NCI-H526 treated with DMSO at 0.1 percent for 48 hours (cell line): ENCODE measurements at places on chromosomes 1 and 21.

- no peak for DNase-seq
Observed at GRCh38 chr1:236753516-236753915, 41.6 kb upstream of the MTR start.

DNA sequence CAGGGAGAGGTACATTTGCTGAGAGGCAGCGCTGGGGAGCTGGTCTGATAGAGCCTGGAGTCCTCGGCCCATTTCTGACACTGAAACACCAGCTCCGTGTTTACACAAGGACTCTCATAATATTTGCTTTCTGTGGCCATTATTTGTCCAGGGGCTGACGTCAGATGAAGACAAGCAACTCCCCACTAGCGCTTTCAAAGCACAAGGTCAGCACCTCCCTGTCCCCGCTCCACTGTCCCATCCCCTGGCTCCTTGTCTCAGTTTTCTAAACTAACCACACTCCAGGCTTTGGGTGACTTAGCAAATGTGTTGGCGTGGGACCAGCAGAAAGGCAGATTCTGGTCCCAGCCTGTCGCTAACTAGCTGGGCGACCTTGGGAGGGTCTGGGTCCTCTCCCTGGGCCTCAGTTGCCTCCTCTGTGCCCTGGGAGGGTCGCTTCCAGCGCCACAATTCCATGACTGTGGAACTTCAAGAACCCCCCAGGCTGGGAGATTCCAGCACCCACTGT, 37.4 kb upstream of the ZBTB40 start:
- no peak for DNase-seq

GRCh38 chr1:38487396-38487795, 372.2 kb downstream of the RRAGC start:
- DNase-seq = no peak

DNA sequence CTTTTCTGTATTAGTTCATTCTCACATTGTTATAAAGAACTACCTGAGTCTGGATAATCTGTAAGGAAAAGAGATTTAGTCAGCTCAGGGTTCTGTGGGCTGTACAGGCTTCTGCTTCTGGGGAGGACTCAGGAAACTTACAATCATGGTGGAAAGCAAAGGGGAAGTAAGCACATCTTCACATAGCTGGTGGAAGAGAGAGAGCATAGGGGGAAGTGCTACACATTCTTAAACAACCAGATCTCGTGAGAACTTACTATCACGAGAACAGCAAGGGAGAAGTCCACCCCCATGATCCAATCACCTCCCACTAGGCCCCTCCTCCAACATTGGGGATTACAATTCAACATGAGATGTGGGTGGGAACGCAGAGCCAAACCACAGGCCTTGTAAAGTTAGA, 37.9 kb upstream of the AHCTF1 start:
- DNase-seq = no peak

- peak; percentile 67 for DNase-seq
Observed at GRCh38 chr1:6450943-6451373, 15.0 kb downstream of the TNFRSF25 start.

- no peak for DNase-seq
Observed at GRCh38 chr1:11831945-11832725, 15.4 kb downstream of the NPPA start.

DNA sequence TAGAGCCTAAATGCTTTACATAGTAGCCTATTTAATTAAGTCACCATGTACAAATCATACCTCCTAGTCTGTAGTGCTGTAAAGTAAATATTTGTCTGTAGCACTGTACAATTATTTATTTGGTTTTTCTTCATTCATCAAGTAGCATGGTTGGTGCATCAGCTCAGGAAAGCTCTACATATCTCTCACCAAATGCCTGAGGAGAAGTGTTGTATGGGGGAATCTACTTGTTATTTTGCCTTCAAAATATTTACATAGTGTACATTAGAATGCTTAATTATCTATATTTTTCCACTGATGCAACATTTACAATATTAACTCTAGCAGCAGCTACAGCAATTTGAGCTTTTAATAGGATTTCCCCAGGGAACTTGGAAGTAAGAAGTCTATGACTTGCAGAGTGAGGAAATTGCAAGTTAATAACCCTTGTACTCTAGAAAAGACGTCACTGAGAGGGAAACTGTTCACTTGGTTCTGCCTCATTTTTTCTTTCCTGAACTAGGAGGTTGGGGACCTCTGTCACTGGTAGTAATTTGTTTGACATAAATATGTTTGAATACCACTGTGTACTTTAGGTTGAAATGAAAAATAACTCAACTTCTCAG, 207.4 kb downstream of the PDE4B start:
- DNase-seq = peak; percentile 85

GRCh38 chr1:205286335-205286950, 35.1 kb downstream of the NUAK2 start:
- no peak for DNase-seq
